ENCODE measurements at places on chromosomes 2 and 18.

DNA sequence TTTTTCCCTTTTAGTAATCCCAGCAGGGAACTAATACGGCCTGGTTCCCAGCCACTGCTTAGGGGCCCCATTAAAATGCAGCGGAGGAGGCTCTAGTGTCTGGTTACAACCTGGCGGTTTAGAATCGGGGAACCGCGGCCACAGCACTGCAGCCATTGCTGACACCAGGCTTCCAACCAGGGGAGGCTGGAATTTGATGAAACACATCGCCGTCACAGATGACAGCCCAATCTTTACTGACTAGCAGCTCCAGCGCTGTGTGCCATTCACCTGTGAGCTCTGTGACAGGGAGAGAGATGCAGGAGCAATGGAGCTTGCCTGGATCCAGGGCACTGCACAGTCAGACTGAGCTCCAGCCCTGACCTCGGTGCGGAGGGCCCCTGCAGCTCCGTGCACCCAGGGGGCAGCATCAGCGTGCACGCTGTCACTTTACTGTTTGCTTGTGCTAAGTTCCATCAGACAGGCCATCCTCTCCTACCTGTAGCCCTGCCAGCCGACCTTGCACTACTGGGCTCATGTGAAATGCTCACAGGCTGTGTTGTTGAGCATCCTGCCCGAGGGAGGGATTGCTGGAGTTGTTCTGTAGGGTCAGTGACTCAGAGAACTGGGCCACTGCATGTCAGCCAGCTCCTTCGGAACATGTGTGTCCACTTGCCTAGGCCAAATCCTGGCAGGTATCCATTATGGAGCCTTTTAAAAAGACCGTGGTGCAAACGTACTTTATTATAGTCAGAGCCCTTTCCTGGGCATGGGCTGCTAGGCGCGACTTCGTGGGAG is 203.5 kb downstream of the SEPTIN10 start:
- DNase-seq, result peak; percentile 76

DNA sequence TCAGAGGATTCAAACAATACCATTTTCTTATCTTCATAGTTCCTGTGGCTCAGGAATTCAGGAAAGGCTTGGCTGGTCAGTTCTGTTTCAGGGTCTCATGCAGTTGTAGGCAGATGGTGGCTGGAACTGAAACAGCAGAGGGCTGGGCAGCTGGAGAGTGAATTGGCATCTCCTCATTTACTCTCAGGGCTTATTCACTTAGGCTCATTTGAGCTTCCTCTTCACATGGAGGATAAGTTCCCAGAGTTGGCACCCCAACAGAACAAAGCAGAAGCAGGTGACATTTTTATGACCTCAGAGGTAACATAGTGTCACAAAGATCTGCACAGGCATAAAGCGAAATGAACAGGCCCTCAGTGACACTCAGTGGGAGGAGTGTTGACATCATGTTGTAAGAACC is 66.1 kb downstream of the RBBP8 start:
- DNase-seq, result no peak

DNA sequence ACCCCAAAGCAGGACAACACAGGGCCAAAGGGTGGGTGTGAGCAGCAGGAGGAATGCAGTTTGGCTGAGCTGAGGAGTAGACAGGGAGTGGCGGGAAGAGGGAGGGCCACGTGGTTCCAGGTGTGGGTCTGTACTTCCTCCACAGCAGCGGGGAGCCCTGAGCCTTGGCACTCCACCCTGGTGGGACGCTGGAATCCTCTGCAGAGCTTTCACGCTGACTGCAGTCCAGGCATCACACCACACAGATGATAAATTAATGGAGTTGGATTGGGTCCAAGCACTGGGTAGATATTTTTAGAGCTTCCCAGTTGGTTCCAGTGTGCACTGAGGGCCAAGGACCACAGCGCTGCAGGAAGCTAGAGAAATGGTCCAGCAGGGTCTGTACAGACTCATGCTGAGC is 67.0 kb upstream of the TMEM200C start:
- no peak for DNase-seq

DNA sequence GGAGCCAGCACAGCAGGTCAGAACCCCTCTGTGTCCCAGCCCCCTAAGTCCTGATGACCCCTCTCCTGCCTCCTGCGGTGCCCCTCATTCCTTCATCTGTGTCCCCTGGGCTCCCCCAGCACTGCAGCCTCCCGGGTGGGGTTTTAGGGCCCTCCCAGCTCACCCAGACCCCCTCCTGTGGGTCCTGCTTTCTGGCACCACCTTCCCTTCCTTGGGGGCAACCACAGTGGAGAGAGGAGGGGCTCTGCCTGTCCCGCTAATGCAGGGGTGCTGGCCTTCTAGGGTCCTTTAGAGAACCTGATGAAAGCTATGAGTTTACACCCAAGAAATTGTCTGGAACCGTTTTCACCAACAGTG is 42.7 kb upstream of the ALPP start:
- no peak for DNase-seq
